T1000 (cell line): ENCODE measurements at places on chromosomes 5 and 9.

- DNase-seq: no peak
Measured at GRCh38 chr5:116577064-116577788, 2.6 kb upstream of the SEMA6A start.

GRCh38 chr9:12784461-12785259 lies 9.8 kb downstream of the LURAP1L start:
- peak; percentile 49 for DNase-seq

DNA sequence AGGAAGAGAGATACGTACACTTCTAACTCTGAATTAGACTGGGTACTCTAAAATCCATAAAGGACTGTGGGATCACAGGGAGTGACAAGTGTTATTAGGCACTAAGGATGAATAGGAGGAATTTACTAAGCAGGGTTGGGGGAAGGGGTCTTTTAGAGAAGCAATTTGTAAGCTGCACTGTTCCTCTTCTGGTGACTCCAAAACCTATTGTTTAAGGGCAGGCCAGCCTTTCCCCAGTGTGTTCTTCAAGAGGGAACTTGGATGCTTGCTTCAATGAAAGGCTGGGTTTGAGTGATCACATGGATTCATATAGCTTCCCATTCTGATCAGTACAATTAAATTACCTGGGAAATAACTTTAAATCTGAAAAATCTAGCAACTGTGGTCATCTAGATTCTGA lies 71.8 kb downstream of the STX17 start:
- no peak for DNase-seq

GRCh38 chr9:119086590-119086989 lies 282.6 kb downstream of the BRINP1 start:
- no peak for DNase-seq

DNA sequence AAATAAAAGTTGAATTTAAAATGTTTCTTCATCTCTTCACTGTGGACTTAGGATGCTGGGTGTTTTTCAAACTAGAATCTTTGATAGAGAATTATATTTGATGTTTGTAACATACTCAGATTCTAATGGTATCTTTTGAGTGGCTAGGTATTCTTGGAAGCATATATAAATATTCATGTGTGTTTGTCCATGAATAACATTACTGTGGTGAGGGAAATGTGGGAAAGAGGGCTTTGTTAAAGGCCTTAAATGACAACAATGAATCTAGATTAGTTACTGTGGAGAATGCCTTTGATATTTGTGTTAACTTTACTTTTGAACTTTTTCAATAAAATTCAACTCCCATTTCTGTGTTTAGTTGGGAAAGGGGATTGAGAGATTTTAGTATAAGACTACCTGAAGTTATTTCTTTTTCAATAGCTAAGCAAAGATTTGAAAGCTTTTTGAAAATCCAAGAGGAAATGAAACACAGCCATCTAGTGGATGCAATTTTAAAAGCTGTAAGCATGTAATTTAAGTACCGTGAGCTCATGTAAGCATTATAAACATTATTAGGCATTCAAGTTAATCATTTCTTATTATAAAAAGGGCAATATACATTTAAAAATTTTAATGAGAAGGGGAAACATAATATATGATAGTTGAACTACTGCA lies 69.6 kb downstream of the CCDC171 start:
- no peak for DNase-seq

DNA sequence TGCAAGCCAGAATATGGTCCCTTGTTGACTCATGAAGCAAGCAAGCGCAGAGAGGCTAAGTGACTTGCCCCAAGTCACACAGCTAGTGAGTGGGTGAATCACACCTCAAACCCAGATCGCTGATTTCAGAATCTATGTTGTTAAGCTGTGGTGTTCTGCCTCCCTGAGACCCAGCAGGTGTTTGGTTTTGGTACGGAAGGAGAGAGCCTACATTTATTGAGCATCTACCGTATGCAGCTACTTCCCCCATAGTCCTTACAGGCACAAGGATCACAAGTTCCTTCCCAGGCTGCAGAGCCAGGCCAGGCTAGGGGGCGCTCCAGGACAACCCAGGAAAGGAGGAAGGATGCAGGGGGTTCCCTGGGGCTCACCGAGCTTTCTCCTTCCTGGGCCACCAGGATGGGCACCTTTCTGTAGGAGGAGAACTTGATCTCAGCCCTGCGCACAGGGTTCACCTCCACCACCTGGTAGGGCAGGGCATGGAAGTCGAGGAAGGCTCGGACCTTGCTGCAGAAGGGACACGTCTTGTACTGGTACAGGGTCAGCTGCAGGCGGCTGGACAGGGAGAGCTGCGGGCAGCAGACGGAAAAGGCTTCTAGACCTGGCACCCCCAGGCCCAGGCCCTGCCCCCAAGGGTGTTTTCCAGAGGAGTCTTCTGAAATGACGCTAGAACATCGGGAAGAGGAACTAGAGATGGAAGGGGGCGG lies 2.5 kb downstream of the PTGES2 start:
- no peak for DNase-seq

DNA sequence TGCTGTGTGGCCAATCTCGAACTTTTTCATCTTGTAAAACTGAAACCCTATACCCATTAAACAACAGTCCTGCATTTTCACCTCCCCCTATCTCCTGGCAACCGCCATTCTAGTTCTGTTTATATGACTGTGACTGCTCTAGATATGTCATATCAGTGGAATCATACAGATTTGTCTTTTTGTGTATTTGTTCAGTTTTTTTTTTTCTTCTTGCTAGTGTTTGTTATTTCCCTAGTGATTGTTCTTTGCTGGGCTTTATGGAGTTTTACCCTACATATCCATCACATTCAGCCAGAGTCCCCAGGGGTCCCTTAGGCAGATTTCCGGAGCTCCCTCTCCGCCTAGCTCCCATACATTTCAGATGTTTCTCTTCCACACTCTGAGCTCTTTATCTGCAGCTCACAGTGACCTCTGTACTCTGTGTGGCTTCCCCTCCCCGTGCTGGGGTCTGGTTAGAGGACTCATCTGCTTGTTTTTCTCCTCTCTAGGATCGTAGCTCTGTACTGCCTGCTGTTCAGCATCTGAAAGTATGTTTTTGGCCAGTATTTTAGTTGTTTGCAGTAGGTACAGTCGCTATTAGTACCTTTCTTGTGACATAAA lies 25.1 kb upstream of the CARTPT start:
- no peak for DNase-seq

DNA sequence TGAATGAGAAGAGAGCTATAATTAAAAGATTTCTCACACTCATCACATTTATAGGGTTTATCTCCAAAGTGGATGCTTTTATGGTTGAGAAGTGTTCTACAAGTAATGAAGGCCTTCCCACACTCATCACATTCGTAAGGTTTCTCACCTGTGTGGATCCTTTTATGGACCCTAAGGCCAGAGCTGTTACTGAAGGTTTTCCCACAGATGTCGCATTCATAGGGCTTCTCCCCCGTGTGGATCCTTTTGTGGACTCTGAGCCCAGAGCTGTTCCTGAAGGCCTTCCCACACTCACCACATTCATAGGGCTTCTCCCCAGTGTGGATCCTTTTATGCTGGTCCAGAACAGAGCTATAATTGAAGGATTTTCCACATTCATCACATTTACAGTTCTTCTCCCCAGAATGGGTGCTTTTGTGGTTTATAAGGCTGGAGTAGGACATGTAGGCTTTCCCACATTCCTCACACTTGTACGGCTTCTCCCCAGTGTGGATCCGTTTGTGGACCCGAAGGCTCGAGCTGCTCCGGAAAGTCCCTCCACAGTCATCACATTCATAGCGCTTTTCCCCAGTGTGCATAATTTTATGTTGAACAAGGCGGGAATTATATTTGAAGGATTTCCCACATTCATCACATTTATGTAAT lies 10.5 kb downstream of the ZFP62 start:
- no peak for DNase-seq

DNA sequence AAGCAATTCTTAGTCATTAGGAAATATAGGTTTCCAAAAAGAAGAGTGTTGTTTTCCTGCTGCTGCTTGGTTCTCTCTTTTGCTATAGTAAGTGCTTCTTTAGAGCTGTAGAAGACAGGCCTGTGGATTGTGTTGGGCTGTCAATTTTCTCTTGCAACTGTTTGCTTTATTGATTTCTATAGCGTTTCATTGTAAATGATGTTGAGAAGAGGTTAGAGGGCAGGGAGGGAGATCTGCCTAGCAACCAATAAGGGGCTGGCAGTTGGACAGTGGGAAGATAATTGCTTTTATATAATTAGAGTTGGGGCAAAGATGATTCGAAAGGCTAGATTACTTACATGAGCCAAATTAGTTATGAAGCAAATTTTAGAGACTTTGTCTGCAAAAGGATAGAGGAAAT lies 11.1 kb downstream of the UNC13B start:
- no peak for DNase-seq

DNA sequence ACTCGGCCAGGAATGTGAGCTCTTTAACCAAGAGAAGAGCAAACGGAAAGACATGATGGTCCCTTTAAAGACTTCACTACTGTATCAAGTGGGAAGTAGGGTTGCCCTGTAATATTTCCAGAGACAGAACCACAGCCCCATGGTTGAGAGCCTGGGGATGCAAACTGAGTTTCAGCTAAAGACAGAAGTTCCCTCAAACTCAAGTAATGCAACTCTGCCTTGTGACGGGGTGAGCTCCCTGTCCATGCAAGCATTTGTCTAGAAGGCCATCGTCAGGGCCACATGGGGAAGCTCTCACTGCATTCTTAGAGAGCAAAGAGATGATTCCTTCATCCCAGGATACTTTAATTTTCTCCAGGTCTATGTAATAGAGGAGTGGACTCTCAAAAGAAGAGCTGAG lies 82.8 kb downstream of the INSYN2B start:
- no peak for DNase-seq

DNA sequence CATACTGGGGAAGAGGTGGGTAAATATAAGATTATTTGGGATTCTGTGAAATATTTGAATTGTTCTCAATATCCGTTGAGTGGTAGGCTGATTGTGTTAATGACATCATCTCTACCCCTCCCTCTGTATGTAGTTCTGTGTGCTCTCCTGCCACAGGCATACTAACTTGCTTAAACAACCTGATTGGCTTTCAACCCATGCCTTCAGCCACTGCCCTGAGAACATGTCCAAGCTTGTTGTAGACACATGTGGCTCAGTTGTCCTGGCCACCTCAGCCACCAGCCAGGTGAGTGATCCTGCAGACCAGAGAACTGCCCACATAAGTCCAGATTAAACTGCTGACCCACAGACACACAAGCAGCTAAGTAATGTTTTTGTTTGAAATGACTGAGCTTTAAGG lies 31.1 kb downstream of the ANKS6 start:
- no peak for DNase-seq

- DNase-seq: no peak
Measured at GRCh38 chr5:60586307-60586901, 113.6 kb downstream of the DEPDC1B start.

DNA sequence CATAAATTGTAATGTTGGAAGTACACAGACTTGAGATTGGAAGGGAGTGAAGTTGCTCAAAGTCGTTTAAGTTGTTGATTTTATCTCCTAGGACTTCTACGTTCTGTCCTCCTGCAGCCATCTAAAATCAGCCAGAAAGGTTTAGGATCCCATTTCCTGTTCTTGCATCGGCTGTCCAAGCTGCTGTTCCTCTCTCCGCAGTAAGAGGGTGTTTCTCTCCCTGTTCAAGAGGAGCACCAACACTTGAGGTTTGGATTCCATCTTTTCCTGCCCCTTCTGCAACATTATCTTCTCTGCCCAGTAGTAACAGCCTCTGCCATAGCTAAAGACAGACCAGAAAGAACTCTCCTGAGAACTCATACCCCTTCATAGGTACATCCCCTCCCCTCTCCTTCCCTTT lies 373.4 kb downstream of the GADD45G start:
- no peak for DNase-seq

DNA sequence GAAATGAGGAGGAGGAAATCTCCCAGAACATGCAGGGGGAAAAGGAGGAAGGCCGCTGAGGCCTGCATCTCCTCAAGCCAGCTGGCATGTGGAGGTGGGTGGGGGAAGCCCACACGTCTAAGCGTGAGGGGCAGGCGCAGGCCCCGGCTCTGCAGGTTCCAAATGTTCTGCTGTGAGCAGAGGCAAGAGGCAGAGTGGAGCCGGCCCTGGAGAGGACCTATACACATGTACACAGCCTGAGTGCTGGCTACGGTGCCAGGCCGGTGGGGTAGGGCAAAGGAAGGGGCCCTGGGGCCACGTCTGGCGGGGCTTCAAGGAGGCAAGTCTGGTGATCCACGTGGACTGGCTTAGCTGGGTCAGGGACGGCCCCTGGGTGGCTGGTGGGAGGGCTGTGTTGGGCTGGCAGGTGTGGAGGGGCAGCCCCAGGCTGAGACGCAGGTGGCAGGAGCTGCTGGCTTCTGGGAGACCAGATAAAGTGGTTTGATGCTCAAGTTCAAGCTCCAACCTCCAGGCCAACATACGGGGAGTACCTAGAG lies 26.4 kb downstream of the LPCAT1 start:
- no peak for DNase-seq

DNA sequence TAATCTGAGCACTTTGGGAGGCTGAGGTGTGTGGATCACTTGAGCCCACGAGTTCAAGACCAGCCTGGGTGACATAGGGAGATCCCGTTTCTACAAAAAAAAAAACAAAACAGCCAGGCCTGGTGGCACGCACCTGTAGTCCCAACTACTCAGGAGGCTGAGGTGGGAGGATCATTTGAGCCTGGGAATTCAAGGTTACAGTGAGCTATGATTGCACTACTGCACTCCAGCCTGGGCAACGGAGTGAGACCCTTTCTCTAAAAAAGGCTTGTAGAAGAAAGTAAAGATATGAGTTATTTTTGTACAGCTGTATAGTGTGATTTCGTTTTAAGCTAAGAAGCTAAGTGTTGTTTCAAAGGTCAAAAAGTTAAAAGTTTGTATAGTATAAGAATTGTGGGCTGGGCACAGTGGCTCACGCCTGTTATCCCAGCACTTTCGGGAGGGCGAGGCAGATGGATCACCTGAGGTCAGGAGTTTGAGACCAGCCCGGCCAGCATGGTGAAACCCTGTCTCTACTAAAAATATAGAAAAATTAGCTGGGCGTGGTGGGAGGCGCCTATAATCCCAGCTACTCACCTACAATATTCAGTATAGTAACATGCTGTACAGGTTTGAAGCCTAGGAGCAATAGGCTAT lies 18.8 kb downstream of the UBE2R2 start:
- no peak for DNase-seq

- peak; percentile 28 for DNase-seq
Measured at GRCh38 chr9:77848897-77849296, 182.7 kb downstream of the GNAQ start.

DNA sequence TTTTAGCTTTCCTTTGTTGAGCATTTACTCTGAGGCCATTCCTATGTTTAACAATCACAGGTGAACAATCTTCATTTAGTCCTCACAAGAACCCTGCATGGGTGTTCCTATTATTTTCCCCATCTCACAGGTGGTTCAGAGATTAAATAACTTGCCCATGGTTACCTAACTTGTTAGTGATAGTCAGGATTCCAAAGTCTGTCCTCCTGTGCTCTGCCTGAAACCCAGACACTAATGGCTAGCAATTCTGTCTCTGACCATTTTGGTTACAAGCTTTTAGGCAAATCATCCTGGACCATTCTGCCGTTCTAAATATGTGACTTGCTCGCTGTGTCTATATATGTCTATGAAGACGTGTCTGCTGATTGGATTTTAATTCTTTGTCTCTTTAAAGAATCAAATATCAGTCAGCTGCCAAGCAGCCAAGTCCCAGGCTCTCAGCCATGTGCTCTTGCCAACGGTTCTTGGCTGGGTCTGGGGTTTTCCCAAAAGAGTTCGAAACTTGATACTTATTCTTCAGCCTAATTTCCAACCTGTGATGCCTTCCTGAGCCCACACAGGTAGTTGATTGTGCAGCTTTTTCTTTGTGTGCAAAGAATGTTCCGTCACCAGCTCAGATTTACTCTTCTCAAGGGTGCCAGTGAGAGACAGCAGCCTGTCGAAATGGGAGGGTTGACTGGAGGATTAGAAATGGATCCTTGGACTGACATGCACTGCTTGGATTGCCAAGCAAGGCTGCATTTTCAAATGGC lies 121.7 kb downstream of the NREP start:
- no peak for DNase-seq
